AG09319 (cell line): ENCODE measurements at places on chromosomes 4 and X.

DNA sequence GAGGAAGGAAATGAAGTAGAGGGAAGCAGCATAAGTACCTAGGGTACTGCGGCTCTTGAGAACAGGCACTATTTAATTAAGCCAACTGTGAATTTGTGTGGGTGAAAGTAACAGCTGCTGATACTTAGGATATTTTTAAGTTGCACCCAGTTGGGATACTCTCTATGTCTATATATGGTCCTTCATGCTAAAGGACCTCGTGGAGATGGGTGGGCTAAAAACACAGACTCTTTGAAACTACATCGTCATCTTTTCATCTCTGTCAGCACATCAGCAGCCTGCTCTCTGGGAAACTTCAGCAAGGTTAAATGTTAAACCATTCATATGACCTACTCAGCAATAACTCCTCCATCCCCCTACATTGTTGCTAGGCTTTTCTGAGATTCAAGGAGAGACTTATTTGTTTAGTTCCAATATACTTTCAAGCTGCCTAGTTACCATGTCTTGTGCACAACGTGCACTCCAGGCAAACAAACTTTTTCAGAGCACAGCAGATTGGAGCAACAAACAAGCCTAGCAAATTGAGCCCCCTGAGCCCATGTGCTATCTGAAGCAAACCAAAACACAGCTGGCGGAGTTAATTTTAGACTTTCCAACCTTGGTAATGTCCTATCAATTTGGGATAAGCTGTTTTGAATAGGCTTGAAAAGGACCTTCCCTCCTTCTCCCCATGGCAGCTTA, 6.2 kb upstream of the MOB1B start:
- no peak for DNase-seq

- no peak for DNase-seq
Measured at GRCh38 chr4:8656185-8656517, 63.6 kb downstream of the CPZ start.

GRCh38 chr4:149574971-149575370, 240.7 kb downstream of the IQCM start:
- no peak for DNase-seq

DNA sequence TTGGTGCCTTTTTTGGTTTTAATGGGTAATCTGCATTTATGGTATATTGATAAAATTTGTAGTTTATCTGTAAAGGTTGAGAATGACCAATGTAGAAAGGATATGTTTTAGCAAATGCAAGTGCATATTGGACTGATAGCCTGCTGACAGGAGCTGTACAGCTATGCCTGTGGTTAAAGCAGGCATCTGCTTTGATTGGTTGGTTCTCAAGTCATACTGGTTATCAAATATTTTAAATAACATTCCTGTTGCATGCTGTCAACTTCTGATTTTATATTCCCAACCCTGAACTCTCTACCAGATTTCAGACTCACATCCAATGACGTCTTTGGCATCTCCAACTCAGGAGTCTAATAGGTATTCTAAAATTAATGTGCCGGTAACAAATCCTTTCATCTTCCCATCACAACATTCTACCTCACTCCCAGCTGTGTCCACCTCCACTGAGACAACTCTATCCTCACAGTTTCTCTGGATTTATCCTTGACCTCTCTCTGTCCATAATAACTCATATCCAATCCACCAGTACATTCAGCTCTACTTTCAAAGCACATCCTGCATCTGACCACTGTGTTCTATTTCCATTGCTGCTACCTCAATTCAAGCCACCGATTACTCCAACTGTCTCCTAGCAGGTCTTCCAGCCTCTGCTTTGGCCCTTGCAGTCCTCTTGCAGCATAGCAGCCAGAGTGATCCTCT, 125.7 kb downstream of the CAMK2D start:
- DNase-seq, result no peak

DNA sequence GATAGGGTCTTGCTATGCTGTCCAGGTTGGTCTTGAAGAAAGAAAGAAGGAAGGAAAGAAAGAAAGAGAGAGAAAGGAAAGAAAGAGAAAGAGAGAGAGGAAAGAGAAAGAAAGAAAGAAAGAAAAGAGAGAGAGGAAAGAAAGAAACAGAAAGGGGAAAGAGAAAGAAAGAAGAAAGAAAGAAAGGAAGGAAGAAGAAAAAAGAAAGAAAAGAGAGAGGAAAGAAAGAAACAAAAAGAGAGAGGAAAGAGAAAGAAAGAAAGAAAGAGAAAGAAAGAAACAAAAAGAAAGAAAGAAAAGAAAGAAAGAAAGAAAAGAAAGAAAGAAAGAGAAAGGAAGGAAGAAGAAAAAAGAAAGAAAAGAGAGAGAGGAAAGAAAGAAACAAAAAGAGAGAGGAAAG, 95.8 kb upstream of the SHOX start:
- DNase-seq, result no peak

DNA sequence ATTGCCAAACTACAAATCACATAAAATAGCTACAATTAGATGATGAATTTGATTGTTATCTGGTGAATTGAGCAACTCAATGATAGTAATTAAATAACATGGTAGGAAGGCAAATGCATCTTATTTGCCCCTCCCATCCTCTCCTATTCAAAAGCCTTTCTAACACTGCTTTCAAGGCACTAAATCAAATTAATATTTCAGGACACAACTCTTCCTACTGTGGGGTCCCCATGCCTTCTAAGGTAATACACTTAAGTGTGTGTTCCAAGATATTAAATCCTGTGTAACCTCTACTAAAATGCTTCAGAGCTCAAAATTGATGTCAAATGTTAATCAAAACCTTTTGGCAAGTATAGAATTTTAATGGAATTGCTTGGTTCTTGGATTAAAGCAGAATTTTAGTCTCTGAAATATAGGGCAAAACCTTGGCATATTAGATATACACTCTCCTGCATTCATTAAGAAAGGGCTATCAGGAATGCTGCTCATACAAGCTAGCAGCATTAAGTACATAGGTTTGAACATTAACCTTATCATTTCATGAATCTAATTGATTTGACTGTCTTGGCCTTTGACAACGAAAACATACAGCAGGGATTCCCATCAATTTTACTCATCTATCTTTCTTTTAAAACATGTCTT, 371.8 kb upstream of the GALNTL6 start:
- no peak for DNase-seq

DNA sequence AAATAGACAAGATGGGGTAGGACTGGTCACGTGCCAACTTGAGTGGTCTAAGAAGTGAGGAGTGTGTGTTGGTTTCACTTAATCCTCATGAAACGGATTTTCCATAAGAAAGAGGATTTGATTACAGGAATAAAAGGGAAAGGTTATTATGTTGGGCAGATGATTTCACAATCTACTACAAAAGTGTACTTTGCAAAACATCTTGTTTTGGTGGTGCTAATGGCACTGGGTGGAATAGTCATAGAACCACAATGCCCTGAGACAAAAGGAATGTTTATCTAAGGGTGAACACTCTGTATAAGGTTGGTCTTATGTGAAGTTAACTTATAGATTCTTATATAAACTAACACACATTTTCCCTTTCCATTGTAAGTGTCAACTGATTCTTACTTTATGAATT, 45.6 kb downstream of the GLUD2 start:
- DNase-seq, result no peak

DNA sequence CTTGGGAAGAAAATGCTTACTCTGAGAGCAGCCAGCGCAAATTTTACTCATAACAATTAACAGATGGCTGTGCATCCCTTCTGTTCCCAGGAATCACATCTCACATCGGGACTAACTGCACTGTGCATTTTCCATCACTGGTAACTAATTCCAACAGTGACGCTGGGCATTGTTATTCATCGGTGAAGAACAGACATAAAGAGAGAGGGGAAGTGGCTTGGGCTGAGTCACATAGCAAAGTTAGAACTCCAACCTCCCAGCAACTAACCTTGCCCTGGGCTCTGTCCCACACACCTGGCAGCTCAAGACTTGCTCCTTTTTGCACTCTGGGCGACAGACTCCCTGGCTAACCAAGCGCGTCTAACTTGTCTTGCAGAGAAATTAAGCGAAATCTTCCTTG, 6.4 kb upstream of the LONRF3 start:
- DNase-seq, result no peak

- DNase-seq, result no peak
Measured at GRCh38 chr4:38669208-38669607, 5.2 kb downstream of the KLF3 start.

DNA sequence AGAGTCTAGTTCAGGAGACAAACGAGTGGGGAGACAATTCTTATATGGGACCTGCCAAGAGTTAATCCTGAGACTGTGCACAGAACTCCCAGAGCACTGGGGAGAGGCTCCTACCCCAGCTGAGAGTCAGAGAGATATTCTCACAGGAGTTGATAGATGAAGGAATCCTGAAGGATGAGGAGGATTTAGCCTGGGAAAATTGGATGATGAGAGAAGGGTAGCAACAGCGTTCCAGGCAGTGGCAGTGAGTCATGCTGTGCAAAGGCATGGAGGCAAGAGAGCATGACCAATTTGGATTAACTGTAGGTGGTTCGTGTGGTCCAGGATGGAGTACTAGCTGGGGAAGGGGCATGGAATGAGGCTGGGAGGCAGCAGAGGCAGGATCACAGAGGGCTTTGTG, 318.6 kb downstream of the LDB2 start:
- no peak for DNase-seq

GRCh38 chrX:13256603-13257002, 63.2 kb downstream of the ATXN3L start:
- DNase-seq, result no peak

GRCh38 chr4:154029171-154029570, 240.3 kb upstream of the SFRP2 start:
- DNase-seq, result no peak

GRCh38 chrX:73817393-73818199, 254.6 kb downstream of the CHIC1 start:
- no peak for DNase-seq

DNA sequence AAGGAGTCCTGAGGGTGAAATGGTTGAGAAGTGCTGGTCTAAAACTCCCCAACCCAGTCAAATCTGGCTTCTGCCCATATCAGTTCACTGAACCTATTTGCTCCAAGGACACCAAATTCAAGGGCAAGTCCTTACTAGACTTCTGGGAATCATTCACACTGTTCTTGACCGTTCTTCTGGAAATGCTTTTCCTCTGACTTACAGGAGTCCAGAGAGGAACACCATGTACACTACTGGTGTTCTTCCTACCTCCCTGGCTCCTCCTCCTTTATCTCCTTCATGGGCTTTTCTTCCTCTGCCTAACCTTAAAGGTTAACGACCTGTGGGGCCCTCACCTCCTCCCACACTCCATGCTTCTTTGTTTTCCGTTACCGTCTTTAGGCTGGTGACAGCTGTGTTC, 281.3 kb downstream of the FRMPD4 start:
- no peak for DNase-seq

DNA sequence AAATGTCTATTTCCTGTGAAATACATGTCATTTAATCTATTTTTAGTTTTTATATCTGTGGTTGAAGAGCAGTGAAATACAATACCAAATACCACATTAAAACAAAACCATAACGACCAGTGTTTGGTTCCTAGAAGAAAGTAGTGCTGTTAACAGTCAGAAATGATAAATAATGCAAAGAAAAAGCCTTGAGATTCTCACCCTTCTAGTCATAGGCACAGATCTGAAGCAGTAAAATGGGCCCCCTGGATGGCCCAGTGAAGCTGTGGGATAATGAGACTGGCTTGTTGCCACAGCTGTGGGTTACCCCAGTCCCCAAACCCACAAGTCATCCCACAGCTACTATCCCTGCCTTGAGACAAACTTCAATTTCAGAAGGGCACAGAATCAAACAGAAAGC, 137.3 kb upstream of the RPL34 start:
- DNase-seq, result no peak
